ENCODE measurements at places on chromosomes 7 and 10. TPM values are rescaled to one million over a fixed set of nuclear protein-coding genes. Genes with fewer than 3 reads are reported as not detected.

NOS3 gene
- total RNA-seq = 0.50 TPM

SLC26A3 gene
- not detected for total RNA-seq

DPYSL4 gene
- total RNA-seq = 0.26 TPM

CHST3 gene
- total RNA-seq = 29.9 TPM

CREB3L2 gene
- total RNA-seq = 39.3 TPM

LBX1 gene
- under 0.01 TPM for total RNA-seq

MMD2 gene
- not detected for total RNA-seq

ANKRD30A gene
- not detected for total RNA-seq

SAMD9 gene
- total RNA-seq = 14.6 TPM

TMEM60 gene
- total RNA-seq = 24.4 TPM

ZMIZ2 gene
- 9.1 TPM for total RNA-seq

CLEC2L gene
- total RNA-seq = not detected

TAC1 gene
- under 0.01 TPM for total RNA-seq

IDI2 gene
- total RNA-seq = not detected

ANKRD7 gene
- 2.8 TPM for total RNA-seq

CYP2C19 gene
- total RNA-seq = not detected

THSD7A gene
- 0.83 TPM for total RNA-seq

HOXA6 gene
- total RNA-seq = 3.6 TPM

LLCFC1 gene
- not detected for total RNA-seq

OR13A1 gene
- total RNA-seq = not detected

FRMD4A gene
- total RNA-seq = 26.9 TPM

CPED1 gene
- 196 TPM for total RNA-seq

RBM48 gene
- 12.2 TPM for total RNA-seq

ZNF488 gene
- total RNA-seq = not detected

IFIT2 gene
- total RNA-seq = 21.6 TPM

ZC3HAV1L gene
- 8.5 TPM for total RNA-seq

MYO1G gene
- under 0.01 TPM for total RNA-seq

SLC18A2 gene
- total RNA-seq = not detected

HYAL4 gene
- not detected for total RNA-seq

PLEKHS1 gene
- not detected for total RNA-seq

POU6F2 gene
- total RNA-seq = under 0.01 TPM

NFKB2 gene
- 23.3 TPM for total RNA-seq

TAS2R4 gene
- 1.5 TPM for total RNA-seq

A1CF gene
- not detected for total RNA-seq

FAM25C gene
- total RNA-seq = not detected

WIPF3 gene
- total RNA-seq = 0.33 TPM

ACTL6B gene
- total RNA-seq = not detected

NME8 gene
- total RNA-seq = not detected

LMOD2 gene
- total RNA-seq = not detected

C7orf33 gene
- total RNA-seq = not detected

ICA1 gene
- total RNA-seq = under 0.01 TPM

GSDME gene
- total RNA-seq = 57.1 TPM

All from fibroblast of lung (primary cell).